ENCODE measurements at places on chromosomes 12 and 14. TPM values are rescaled to one million over a fixed set of nuclear protein-coding genes. Genes with fewer than 3 reads are reported as not detected.
A peak's percentile ranks its signal among the peaks of the same experiment; 100 is the strongest.

GRCh38 chr12:29053567-29053966, 95.5 kb upstream of the FAR2 start:
- DNase-seq, result no peak

DNA sequence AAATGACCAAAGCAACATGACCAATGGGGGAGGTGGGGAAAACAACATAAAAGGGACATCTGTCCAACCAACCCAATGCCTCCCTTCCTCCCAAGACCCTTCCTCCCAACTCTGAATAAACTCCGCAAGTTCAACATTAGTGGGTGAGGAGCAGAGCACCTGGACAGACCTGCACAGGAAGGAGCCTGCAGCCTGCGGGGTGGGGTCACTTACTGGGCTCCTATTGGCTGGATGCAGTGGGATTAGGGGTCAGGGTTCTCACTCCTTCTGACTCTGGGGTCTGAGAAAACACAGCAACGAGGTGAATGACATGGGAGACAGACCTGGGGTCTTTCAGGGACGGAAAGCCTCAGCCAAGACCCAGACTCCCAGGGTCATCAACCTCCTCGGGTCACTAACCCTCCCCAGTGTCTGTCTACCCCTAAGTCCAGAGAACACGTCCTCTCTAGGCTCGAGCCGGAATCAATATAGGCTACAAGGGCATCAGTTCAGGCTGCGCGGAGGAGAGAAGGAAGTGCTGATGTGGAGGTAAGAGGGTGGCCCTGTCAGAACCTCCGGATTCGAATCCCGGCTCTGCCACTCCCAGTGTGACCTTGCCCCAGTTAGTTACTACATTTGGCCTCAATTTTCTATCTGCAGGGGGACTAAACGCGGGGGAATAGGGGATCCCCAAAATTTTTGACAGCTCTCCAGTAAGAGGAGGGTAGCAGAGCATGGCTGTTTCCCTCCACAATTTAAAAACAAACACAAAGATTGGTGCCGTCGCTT, 860 bp downstream of the NDRG2 start:
- peak; percentile 18 for DNase-seq

DNA sequence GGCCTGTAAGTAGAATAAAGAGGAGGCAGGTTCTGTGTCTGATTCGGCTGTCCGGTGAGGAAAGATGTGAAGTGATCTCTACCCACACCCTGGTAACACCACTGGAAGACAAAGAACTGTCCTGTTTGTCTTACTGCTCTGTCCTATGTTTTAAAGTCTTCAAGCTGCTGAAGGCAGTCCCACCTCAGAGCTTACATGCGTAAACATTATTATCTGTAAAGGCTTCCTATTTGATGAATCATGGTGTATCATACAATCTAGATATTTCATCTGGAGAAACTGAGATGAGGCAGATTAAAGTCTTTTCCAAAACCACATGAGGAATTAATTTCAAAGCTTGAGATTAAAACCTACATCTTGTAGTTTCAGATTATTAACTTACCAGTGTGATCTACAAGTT, 427.6 kb downstream of the ZFP36L1 start:
- DNase-seq, result no peak

DNA sequence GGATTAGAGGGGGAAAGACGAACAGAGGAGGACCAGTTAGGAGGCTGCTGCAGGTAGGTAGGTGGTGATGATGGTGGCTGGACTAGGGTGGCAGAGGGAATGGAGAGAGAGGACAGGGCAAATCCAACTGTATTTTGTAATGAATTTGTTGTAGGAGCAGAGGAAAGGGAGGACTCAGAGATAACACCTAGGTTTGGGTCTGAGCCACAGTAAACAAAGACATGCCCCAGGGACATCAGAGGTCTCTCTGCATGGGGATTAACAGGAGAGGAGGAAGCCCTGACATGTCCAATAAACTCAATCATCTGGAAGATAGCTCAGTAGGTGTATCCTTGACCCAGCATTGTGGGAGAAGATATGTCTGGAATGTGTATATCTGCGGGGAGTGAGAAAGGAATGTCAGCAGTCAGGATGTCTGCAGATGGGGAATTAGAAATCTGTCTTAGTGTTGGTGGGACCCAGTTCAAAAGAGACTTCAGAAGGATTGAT, 4.7 kb upstream of the SLC48A1 start:
- no peak for DNase-seq

GRCh38 chr12:6440391-6440790, 4.4 kb upstream of the CD27 start:
- no peak for DNase-seq

DNA sequence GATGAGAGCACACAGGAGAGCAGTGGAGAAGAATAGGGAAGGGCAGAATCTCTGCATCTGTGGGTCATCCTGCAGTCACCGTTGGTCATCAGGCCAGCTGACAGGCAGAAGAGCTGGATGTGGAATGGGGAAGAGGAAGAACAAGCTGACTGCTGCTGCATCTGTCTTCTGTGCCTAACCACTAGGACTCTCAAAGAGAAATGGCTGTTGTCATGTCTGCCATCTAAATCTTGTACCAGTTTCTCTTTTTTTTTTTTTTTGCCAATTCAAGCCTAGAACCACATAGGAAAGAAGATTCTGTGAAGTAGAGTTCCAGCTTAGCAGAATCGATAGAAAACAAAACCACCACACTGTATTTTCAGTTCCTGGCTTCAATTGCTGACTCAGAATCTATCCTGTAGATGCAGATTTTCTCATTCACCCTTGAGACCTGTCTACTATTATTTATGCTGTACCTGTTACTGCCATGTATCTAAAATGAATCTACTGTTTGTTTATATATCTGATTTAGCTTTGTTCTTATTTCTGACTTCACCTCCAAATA, 421.9 kb upstream of the PRICKLE1 start:
- DNase-seq, result no peak

DNA sequence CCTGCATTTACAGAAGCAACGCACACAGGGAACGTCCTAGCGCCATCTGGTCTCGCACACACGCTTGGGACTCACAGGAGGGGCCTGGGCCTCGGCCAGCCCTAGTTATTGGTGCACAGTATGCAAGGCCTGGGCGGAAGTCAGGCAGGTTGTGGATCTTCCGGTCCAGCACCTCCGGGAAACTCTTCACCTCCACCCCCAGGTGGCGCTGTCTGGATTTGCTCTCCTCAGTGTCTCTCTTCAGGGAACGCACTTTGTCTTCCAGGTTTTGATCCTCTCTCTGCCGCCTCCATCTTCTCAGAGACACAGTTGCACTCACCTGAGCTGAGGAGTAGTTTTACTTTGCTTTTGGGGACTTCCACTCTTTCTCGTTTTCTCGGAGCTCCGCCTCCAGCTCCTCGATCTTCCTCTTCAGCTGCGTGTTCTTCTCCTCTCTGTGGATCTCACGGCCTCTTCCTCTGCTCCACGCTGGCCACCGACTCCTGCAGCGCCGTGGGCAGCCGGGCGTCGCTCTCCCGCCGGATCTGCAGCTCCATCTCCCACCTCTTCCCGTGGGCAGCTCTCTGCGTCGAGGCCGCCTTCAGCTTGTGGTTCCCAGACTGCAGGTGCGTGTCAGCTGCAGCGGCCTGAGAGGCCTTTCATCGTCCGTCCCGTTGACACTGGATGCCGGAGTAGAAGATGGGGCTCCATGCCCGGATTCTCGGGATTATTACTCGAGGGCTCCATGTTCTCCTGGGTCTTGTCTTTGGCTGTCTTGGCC, 933.8 kb downstream of the TMEM121 start:
- DNase-seq, result no peak

DNA sequence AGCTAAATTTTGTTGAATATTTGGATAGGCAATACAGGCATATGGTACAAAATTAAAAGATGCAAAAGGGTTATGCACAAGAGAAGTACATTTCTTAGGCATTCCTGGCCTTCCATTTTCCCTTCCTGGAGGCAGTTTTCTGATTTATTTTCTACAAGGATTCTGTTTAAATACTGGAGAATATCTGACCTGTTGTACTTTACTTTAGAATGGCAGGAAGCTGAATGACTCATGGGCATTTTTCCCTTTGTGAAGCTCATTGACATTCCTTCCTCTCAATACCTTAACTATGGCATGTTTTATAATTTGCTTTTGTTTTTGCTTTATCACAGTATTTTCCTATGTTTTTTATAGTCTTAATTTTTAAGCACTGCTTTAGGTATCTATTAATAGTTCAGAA, 62.7 kb downstream of the RCOR1 start:
- no peak for DNase-seq

- no peak for DNase-seq
Measured at GRCh38 chr14:29716150-29716549, 211.5 kb downstream of the PRKD1 start.

DNA sequence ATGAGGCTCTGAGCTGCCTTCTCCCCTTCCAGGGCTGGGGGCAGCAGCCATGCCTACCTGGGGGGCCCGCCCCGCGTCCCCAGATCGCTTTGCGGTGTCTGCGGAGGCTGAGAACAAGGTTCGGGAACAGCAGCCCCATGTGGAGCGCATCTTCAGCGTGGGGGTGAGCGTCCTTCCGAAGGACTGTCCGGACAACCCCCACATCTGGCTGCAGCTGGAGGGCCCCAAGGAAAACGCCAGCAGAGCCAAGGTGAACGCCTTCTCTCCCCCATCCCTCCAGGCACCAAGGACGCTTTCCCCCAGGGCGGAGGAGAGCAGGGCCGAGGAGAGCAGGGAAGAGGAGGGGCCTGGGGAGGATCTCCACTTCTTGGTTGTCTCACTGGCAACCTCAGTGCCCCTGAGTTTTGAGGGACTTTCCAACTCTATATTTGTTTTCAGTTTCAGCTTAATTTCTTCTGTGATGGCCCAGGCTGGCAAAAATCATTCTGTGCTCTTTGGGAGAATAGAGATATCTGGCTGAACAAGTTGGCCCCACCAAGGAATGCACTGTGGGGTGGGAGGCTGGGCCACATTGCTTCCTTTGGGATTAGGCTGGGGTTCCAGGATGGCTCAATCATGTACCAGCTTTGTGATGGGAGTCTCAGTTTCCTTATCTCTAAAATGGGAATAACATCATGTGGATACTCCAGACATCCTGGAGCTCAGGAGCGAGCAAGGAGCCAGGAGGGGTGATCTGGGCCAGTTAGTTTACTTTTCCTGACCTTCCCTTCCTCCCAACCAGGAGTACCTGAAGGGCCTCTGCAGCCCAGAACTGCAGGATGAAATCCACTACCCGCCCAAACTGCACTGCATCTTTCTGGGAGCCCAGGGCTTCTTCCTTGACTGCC, 1.2 kb downstream of the KHNYN start:
- DNase-seq, result peak; percentile 78

GRCh38 chr14:65255029-65255545, 152.8 kb upstream of the MAX start:
- peak; percentile 17 for DNase-seq

- DNase-seq, result no peak
Measured at GRCh38 chr14:26765768-26766520, 168.1 kb upstream of the NOVA1 start.

DNA sequence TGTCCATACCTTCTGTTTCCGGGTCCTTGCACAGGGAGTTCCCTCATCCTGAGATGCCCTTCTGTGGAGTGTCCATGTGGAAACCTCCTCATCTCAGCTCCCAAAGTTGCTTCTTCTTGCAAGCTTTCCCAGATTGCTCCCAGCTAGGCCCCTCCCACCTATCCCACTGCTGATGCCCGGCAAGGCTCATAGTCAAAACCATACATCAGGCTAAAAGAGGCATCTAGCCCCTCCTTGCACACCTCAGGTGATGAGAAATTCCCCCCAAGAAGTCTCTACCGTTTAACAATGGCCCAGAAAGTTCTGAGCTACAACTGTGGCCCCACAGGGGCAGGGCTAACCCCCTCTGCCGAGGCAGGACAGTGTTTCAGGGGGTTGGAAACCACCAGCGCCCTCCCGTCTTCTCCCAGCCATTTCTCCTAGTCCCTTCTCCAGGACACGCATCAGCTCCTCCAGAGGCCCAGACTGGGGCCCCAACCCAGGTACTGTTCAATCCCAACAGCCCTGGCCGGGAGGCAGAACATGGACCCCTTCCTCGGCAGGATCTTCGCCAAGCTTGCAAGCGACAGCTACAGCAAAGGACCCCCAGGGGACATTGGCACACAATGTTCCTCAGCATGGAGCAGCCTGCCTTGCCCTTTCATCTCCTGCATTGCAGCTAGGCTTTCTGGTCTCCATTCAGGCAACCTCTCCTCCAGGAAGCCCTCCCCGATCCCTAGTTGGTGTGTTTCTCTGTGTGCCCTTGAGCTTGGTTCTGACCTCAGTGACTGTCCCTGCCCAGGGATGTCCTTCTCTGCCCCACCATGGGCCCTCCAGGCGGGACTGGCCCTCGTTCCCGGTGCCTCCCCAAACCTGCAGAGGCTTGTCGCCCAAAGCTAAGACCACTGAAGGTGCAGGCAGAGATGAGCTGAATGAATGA, 4.5 kb upstream of the BEGAIN start:
- no peak for DNase-seq

DNA sequence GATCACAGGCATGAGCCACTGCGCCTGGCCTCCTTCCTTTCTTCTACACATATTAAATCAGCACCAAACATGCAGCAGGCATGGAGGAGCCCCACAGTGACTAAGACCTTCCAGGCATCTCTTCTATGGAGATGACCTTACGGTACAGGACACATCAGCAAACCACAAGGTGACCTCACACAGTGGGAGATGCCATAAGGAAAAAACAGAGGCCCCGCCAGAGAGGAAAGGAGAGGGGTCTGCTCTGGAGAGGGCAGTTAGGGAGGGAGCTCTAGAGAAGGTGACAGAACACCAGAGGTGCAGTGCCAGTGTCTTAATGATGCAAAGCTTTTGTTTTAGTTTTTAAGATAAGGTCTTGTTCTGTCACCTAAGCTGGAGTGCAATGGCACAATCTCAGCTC, 81.1 kb upstream of the ESRRB start:
- no peak for DNase-seq

DNA sequence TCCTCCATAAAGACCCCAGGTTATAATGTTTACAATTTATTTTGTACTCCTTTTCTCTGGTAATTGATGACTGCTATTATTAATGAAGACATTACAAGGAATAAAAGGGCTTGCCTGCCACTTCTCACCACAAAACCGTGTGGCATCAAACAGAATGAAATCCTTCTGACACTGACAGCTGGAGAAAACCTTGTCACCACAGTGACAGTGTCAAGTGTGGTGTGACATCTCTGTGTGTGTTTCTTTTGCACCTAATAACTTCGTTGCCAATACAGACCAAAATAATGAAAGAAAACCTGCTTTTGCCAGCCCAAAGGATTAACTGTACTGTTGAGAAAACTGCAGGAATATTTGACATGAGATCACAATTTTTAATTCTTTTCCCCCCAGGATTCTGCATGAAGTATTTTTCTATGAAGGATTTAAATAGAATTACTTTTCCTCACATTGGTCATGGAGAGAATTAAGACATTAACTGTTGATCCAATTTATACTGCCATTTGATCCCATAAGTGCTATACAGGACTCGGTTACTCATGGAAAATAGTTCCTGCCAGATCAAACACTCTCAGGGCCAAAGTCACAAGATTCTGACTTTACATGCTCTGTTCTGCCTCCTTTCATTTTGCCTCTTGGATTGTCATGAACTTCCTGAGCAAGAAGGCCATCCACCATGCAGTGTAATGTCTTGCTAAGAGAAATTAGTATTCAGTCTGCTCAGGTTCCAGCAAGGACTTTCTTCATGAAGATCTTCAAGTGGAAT, 60.4 kb upstream of the IFNG-AS1 start:
- no peak for DNase-seq

ZNF140 gene
- total RNA-seq, result 10.6 TPM

GALNT8 gene
- total RNA-seq, result 0.60 TPM

CTSG gene
- total RNA-seq, result not detected

OR4N2 gene
- total RNA-seq, result not detected

HOXC6 gene
- not detected for total RNA-seq

LRTM2 gene
- total RNA-seq, result not detected

LMNTD1 gene
- not detected for total RNA-seq

RBMS2 gene
- 3.1 TPM for total RNA-seq

SMOC1 gene
- not detected for total RNA-seq

KLRK1 gene
- 111 TPM for total RNA-seq

PCED1B gene
- total RNA-seq, result 119 TPM

COX6A1 gene
- 396 TPM for total RNA-seq
